CD8-positive, alpha-beta T cell (primary cell): ENCODE measurements at places on chromosomes 6 and 20. TPM values are rescaled to one million over a fixed set of nuclear protein-coding genes. Genes with fewer than 3 reads are reported as not detected.

Gene UBR2
- total RNA-seq = 22.0 TPM

- no peak for DNase-seq
Measured at GRCh38 chr20:5936238-5936637, 14.1 kb downstream of the TRMT6 start.

GRCh38 chr20:24780674-24781417, 168.2 kb upstream of the CST7 start:
- DNase-seq = no peak

Gene C6orf52
- not detected for total RNA-seq

- peak; percentile 55 for DNase-seq
Measured at GRCh38 chr20:4962241-4962855, 39.0 kb downstream of the SLC23A2 start.

Gene BLOC1S5
- total RNA-seq = 8.9 TPM

Gene PCMTD2
- 56.3 TPM for total RNA-seq

DNA sequence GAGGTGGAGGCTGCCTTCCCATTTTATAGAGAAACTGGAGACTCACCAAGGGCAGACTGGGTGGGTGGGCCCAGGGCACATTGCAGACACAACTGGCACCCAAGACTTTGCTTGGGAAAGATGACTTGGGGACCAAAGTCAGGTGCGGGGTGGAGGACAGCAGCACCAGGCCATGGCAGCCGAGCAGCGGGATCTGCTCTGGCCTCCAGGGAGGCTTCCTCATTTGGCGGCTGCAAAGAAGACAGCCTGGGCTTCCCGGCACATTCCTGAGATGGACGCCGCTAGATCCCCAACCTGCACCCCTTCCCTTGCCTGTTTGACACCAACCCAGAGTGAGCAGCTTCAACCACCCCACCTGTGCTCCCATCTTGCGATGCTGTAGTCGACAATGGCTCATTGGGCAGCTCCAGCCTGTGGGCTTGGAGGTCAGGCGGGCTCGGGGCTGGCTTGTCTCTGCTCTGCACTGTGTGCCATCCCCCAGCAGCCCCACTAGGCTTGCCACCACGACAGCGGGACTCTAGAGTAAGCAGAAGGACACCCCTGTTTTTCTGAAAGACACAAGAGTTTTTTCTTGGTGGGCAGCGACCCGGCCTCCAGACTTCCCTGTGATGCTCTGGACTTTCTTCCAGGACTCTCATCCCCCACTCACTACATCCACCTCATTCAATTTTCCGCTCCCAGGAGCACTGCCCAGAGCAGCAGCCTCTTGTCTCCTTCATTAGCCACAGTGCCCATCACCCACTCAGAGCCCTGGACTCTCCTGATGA, 184.9 kb upstream of the CST7 start:
- no peak for DNase-seq

Gene WFDC10B
- not detected for total RNA-seq

GRCh38 chr20:57259121-57259937, 7.1 kb downstream of the BMP7 start:
- no peak for DNase-seq
